EH (cell line): ENCODE measurements at places on chromosomes 3 and 15.
A peak's percentile ranks its signal among the peaks of the same experiment; 100 is the strongest.

- no peak for DNase-seq
These were observed 7.6 kb downstream of the NR1D2 start for GRCh38 chr3:23952646-23953045.

DNA sequence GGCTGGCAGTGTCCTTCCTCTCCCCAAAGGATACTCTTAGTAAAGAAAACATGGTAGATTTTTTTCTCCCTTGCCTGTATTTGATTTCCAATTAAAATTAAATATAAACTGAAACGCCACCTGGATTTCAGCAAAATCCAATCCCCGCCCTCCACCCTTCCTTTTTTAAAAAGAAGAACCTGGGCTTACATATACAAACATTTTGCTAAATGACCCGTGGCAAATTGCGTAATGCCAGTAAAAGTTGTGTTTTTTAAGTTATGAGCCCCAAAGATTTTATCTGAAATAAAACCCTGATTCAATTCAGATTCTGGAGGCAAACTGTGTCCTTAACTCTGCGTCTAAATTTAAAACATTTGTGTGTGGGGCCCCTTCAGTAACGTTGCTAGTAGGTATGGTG lies 403.0 kb downstream of the FOXP1 start:
- DNase-seq: no peak

GRCh38 chr3:4416961-4417360 lies 50.1 kb downstream of the SUMF1 start:
- peak; percentile 90 for DNase-seq

GRCh38 chr3:111311709-111312235 lies 230.2 kb upstream of the CD96 start:
- peak; percentile 23 for DNase-seq

DNA sequence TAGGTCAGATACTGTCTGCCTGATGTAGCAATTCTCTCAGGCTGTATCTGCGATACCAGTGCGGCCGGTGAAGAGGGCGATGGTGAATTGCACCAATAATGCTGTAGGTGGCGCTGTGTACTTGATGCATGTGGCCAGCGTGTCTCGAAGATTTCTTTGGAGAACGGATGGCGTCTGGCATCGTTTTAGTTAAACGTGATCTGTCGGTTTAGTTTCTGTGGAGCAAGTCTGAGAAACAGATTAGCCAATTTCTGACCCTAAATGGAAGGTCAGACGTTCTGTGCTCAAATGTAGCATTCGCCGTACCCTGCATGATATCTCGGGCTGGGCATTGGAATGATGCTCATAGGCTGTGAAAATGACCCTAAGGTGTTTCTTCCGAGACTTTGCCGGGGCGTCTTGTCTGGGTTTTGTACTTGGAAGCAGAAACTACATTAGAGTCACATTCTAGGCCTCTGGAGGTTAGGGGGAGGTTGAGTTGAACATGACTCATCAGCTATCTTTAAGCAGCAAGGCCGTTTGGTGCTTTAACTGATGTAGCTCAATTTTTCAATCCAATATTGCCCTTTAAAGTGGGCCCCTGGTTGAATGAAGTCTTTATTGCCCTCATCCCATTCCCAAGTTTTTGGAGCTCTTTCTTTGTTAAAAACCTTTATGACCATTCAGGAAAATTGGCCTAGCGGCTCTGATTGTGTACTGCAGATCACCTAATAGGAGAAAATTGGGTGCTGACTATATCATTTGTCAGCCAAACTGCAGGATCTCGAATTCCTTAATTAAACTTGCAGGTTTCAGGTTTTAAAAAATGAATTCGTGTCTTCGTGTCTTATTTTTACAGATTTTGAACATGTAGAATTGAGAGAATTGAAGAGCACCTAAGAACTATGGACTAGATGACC lies 80.0 kb downstream of the SQOR start:
- DNase-seq: peak; percentile 70

- DNase-seq: peak; percentile 88
These were observed 783 bp downstream of the RNF168 start for GRCh38 chr3:196502775-196503195.
